ENCODE measurements at places on chromosomes 7 and 10. TPM values are rescaled to one million over a fixed set of nuclear protein-coding genes. Genes with fewer than 3 reads are reported as not detected.

GNAT3 gene
- not detected for total RNA-seq

DNA sequence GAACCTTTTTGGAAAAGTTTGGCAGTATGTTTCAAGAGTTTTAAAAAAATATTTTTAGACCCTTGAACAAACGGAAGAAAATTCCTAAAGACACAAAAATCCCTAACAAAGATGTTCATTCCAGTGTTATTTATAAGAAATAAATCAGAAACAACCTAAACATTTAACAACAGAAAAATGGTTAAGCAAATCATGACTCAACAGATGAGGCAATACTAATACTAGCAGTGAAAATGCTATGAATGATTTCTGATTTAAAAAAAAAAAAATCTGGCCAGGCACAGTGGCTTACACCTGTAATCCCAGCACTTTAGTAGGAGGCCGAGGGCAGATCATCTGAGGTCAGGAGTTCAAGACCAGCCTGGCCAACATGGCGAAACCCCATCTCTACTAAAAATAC is 61.0 kb downstream of the ARHGAP12 start:
- H3K4me3 ChIP-seq = no peak overlapping the region
- H3K36me3 ChIP-seq = peaks cover 6% of the 10 kb centered on the region
- no peaks in the 10 kb centered on the region for H3K27me3 ChIP-seq
- H3K27ac ChIP-seq = no peak overlapping the region
- DNase-seq = no peak

VSIR gene
- total RNA-seq = 0.31 TPM

- no peaks in the 10 kb centered on the region for H3K27me3 ChIP-seq
- H3K4me3 ChIP-seq = no peak overlapping the region
- H3K4me1 ChIP-seq = peaks cover 5% of the 10 kb centered on the region
- no peak for DNase-seq
- H3K36me3 ChIP-seq = no peaks in the 10 kb centered on the region
These were observed 162.7 kb upstream of the PRSS1 start for GRCh38 chr7:142586611-142587010.

DNA sequence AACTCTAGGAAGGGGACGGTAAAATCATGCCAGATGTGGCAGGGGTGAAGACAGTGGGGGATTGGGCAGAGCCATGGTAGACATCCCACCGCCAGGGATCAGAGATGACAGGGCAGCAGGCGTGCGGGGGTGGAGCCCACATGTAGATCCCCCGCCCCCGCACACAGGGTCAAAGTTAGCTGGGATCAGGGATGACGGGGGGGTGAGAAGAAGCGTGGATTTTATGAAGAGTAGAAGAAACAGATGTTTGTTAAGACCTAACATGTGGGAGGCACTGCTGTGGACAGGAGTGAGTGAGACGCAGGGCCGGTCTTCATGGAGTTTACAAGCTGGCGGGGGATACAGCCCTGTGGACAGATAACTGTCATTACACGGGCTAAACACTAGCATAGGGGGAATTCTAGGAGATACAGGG is 154.0 kb upstream of the KLF14 start:
- no peaks in the 10 kb centered on the region for H3K27me3 ChIP-seq
- H3K36me3 ChIP-seq = no peaks in the 10 kb centered on the region
- H3K27ac ChIP-seq = no peak overlapping the region
- H3K4me3 ChIP-seq = no peak overlapping the region
- no peak for DNase-seq

- no peaks in the 10 kb centered on the region for H3K36me3 ChIP-seq
- H3K4me3 ChIP-seq = no peak overlapping the region
- H3K27me3 ChIP-seq = no peaks in the 10 kb centered on the region
- no peak overlapping the region for H3K27ac ChIP-seq
- no peak for DNase-seq
- H3K4me1 ChIP-seq = no peaks in the 10 kb centered on the region
These were observed 14.8 kb upstream of the AKR1C3 start for GRCh38 chr10:5079306-5079830.

DNA sequence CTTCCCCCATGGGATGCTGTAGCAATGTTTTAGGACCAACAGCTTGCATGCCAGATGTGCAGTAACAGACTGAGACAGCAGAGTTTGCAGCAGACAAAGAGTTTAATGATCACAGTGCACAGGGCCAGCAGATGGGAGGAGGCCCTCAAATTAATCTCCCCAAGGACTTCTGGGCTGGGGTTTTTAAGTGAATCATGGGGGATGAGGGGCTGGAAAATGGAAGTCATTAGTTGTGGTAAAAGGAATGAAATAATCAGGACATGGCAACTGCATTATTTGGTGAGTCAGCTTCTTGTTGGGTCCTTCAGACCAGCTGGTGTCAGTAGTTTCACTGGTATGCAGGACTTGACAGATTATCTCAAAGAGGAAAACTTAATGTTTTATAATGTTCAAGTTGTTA is 12.6 kb upstream of the NRBF2 start:
- H3K27me3 ChIP-seq = no peaks in the 10 kb centered on the region
- no peak for DNase-seq
- no peak overlapping the region for H3K4me3 ChIP-seq
- no peaks in the 10 kb centered on the region for H3K4me1 ChIP-seq
- no peak overlapping the region for H3K27ac ChIP-seq

DNA sequence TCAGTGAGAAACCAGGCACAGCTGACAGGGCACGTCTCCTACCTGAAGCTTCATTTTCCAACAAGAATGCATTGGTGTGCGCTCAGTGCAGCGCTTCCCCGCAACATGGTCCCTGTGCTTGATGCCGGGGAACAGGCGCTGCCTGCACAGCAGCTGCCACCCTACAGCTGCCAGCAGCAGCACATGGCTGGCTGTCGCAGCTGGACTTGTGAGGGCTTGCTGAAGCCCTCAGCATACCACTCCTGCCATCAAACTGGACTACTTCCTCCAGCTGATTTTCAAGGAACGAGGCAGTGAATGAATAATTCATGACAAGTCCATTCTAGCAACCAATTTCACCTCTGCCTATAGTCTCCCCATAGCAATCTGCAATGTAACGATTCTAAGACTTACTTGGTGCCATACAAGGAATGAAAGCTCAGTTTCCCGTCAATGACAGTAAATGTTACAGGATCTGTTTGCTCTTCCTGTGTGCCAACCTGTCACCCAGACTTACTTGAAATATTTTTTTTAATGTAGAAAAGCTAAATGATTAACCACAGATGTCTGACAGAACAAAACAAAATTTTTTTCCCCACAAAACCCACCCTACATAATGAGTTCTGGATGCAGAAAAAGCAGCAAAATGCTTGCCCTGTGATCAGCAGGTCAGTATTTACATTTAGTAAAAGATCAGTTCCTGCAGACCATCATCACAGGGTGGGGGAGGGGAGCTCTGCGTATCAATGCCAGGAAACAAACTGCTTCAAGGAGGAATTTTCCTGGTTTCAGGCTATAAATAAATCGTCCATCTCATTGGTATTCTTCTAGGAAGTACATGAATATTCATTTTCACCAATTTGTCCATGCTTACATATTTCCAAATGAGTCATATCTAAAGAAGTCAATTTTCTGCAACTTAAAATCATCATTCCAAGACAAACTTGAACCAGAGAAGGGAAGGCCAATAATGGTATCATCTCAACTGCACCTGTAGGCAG is 140.6 kb downstream of the ALOX5 start:
- H3K36me3 ChIP-seq = peaks cover 3% of the 10 kb centered on the region
- H3K4me1 ChIP-seq = peaks cover 3% of the 10 kb centered on the region
- no peak for DNase-seq
- no peaks in the 10 kb centered on the region for H3K27me3 ChIP-seq

GRCh38 chr10:134247-135131 is 766 bp upstream of the ZMYND11 start:
- peaks cover 5% of the 10 kb centered on the region for H3K4me1 ChIP-seq
- peaks cover 3% of the 10 kb centered on the region for H3K27me3 ChIP-seq
- H3K4me3 ChIP-seq = peak overlapping the region; percentile 78
- H3K36me3 ChIP-seq = no peaks in the 10 kb centered on the region

AGMO gene
- total RNA-seq = 0.83 TPM

- H3K27me3 ChIP-seq = no peaks in the 10 kb centered on the region
- no peak overlapping the region for H3K27ac ChIP-seq
- H3K4me3 ChIP-seq = no peak overlapping the region
- no peaks in the 10 kb centered on the region for H3K4me1 ChIP-seq
- no peak for DNase-seq
These were observed 17.4 kb downstream of the KIF5B start for GRCh38 chr10:32038777-32039176.

SORCS3 gene
- total RNA-seq = 0.18 TPM

DNA sequence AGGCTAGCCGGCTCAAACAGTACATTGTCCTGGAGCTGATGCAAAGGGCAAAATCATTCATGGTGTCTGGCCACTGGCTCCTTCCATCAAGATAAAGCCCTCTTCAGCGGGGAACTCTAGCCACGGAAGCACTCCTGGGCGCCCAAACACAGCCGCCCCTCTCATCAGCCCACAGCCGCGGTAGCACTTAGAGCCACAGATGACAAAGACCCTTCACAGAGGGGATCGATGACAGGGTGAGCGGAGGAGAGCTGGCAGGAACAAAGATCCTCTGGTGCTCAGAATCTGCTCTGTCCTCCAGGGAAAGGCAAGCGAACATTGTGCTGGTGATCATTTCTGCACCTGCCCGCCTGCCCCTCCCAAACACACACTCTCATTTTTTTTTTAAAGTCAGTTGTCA is 222.2 kb upstream of the NRP1 start:
- no peaks in the 10 kb centered on the region for H3K27me3 ChIP-seq
- no peak overlapping the region for H3K27ac ChIP-seq
- no peak overlapping the region for H3K4me3 ChIP-seq
- H3K4me1 ChIP-seq = peaks cover 9% of the 10 kb centered on the region
- no peak for DNase-seq

- DNase-seq = no peak
- peaks cover 11% of the 10 kb centered on the region for H3K36me3 ChIP-seq
- H3K27me3 ChIP-seq = no peaks in the 10 kb centered on the region
- no peaks in the 10 kb centered on the region for H3K4me1 ChIP-seq
- no peak overlapping the region for H3K4me3 ChIP-seq
These were observed 41.4 kb downstream of the LRRC20 start for GRCh38 chr10:70341016-70341415.

- H3K27me3 ChIP-seq = peaks cover 16% of the 10 kb centered on the region
- H3K4me1 ChIP-seq = peaks cover 7% of the 10 kb centered on the region
- peak; percentile 77 for DNase-seq
- H3K27ac ChIP-seq = no peak overlapping the region
These were observed 11.5 kb upstream of the SP8 start for GRCh38 chr7:20798081-20798693.

- no peaks in the 10 kb centered on the region for H3K4me1 ChIP-seq
- no peaks in the 10 kb centered on the region for H3K36me3 ChIP-seq
- no peak overlapping the region for H3K4me3 ChIP-seq
- DNase-seq = no peak
- no peak overlapping the region for H3K27ac ChIP-seq
- no peaks in the 10 kb centered on the region for H3K27me3 ChIP-seq
These were observed 116.1 kb downstream of the STRA8 start for GRCh38 chr7:135349746-135350145.

DNA sequence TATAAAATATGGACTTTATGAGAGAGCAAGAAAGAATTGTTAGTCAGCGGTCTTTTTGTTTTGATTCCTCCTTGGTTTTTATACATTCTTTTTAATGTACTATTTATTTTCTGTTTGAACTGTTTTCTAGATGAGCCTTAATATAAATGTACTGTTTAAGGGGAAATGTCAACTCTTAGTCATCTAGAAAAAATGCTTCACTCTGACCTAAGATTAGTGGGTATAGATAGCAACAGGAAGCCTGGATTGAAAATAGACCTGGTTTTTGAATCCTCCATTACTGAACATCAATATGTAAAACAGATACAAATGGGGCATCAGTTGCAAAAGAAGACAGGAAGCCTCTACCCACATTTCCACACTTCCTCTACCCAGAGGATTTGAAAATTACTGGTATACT is 87.8 kb downstream of the CHRM2 start:
- no peak overlapping the region for H3K27ac ChIP-seq
- no peak for DNase-seq
- no peaks in the 10 kb centered on the region for H3K36me3 ChIP-seq
- H3K4me1 ChIP-seq = no peaks in the 10 kb centered on the region
- H3K27me3 ChIP-seq = no peaks in the 10 kb centered on the region

- DNase-seq = peak; percentile 42
- peaks cover 5% of the 10 kb centered on the region for H3K27me3 ChIP-seq
- peaks cover 12% of the 10 kb centered on the region for H3K36me3 ChIP-seq
- H3K27ac ChIP-seq = no peak overlapping the region
- peak overlapping the region; percentile 82 for H3K4me3 ChIP-seq
These were observed 628 bp downstream of the PARP12 start for GRCh38 chr7:140062118-140062527.

DNA sequence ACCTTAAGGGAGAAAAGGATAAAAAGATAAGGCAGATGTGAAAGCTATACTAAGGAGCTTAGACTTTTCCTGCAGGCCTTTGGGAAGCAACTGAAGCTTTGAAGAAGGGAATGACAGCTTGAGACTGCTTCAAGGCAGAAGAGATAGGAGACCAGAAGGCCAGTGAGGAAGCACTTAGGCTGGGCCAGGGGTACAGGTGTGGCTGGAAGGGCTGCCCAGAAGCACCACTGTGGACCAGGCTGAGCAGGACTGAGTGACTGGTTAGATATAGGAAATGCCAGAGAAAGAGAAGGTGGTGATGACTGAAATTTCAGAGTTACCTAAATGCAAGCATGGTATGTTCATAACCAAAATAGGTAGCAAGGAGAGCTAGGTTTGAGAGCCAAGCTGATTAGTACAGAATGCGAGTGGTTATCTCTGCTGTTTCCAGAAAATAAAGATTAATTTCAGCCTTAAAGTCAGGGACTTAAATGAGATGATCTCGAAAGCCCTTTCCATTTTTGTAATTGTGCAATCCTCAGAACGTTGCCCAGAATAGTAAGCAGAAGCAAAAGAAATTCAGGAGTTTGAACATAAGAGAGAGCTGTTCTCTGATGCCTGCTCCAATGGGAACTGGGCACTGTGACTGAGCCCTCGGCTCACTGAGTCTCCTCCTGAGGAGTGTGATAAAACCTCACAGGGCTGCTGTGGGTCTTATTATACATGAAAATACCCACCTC is 54.9 kb downstream of the MET start:
- no peak for DNase-seq
- H3K4me3 ChIP-seq = no peak overlapping the region
- H3K4me1 ChIP-seq = no peaks in the 10 kb centered on the region
- no peaks in the 10 kb centered on the region for H3K36me3 ChIP-seq

DNA sequence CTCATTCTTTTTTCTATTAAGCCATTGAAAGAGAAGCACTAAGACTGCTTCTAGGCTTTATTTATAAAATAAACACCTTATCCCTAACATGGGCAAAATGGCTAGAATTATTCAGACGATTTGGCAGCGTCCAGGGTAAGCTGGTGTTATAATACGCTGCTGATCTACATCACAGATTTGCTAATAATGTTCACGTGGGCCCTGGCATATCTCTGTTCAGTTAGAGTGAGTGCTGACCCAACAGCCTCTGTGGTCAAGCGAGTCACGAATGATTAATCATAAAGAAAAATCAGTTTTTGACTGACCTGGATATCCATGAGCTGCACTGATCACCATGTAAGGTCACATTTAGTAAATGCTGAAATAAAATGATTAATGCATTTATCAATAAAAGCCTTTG is 28.4 kb upstream of the CBLL1 start:
- H3K27me3 ChIP-seq = no peaks in the 10 kb centered on the region
- H3K4me3 ChIP-seq = no peak overlapping the region
- no peaks in the 10 kb centered on the region for H3K36me3 ChIP-seq
- H3K4me1 ChIP-seq = no peaks in the 10 kb centered on the region
- no peak for DNase-seq
- H3K27ac ChIP-seq = no peak overlapping the region

All from H9 (cell line).